Tracheal epithelial cell (primary cell): ENCODE measurements at places on chromosomes 7 and 10. TPM values are rescaled to one million over a fixed set of nuclear protein-coding genes. Genes with fewer than 3 reads are reported as not detected.

The SNCG gene
- 2.2 and 22.0 TPM in 2 replicates for total RNA-seq

The KIFBP gene
- 19.0 and 27.7 TPM in 2 replicates for total RNA-seq

The CYP2W1 gene
- total RNA-seq: 0.24 TPM in 1 of 2 replicates, not detected in the other

The AKR1C4 gene
- not detected in 2 replicates for total RNA-seq

The ANXA8 gene
- total RNA-seq: 268 and 382 TPM in 2 replicates

The MORN4 gene
- total RNA-seq: 2.2 and 6.0 TPM in 2 replicates

The CXCL12 gene
- total RNA-seq: 0.48 TPM in 1 of 2 replicates, not detected in the other

The SYT15 gene
- total RNA-seq: not detected in 2 replicates
